ENCODE measurements at places on chromosomes 1 and 21.
A peak's percentile ranks its signal among the peaks of the same experiment; 100 is the strongest.

DNA sequence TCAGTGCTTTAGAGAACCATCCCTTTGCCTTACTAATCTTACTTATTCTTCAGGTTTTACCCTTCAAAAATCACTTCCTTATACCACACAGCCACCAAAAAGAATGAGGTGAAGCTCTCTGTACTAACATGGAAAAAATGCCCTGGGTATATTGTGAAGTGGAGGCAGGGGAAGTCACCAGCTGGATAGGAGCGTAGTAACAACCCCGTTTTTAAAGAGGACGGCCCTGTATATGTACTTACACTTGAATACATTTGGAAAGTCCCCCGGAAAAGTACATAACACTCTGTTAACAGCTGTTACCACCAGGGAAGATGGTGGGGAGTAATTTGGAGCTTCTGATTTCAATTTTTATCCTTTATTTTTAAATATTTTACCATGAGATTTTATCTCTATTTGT is 28.2 kb upstream of the KHDRBS1 start:
- DNase-seq = no peak

- no peak for DNase-seq
Measured at GRCh38 chr1:26696654-26697430, 1.0 kb downstream of the ARID1A start.

- no peak for DNase-seq
Measured at GRCh38 chr1:25099343-25099951, 132.9 kb downstream of the SYF2 start.

DNA sequence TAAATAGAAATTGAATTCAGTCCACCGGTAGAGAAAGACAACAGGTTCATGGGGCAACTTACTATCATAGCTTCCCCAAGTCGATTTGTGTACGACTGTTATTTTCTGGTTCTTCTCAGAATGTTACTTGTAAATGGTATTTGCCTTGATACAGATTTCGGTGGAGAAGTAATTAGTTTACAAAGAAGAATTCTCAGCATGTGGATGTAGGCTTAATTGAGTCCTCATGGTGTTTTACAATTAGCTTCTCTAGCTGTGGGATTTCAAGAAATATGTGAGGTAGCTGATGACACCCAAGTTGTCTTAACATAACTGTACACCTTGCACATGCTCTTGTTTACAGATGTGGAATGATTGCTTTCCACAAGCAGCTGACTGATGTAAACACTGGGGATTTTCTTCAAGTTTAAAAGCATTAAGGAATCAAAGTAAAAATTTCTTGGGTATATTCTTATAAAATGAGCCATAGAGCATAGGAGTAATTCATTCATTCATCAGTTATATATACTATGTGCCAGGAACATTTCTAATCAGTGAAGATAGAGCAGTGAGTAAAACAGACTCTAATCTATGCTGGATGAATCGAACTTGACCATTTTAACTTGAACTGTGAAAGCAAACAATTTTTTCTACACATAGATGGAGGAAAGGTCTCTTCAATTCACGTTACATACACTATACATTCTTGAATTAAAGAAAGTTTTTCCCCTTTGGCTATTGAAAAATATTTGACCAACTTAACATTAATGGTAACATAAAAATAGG is 1.4 kb downstream of the MACO1 start:
- DNase-seq = no peak

GRCh38 chr1:231839999-231840398 is 213.4 kb downstream of the DISC1 start:
- no peak for DNase-seq

GRCh38 chr1:201895913-201896807 is 7.5 kb downstream of the SHISA4 start:
- DNase-seq = peak; percentile 82

DNA sequence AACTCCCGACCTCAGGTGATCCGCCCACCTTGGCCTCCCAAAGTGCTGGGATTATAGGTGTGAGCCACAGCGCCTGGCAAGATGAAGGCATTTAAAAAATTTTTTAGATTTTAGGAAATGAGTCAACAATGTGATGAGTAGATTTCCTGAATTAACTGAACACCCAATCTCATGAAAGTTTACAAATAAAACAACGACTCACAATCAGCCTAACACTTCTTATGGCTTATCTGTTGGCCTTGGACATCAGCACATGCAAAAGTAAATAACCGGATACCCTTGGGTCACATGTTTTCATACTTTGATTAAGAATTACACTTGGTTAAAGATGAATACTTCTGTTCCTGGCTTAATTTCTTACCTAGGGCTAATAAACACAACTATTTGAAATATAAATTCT is 3.0 kb downstream of the GNG12 start:
- no peak for DNase-seq

DNA sequence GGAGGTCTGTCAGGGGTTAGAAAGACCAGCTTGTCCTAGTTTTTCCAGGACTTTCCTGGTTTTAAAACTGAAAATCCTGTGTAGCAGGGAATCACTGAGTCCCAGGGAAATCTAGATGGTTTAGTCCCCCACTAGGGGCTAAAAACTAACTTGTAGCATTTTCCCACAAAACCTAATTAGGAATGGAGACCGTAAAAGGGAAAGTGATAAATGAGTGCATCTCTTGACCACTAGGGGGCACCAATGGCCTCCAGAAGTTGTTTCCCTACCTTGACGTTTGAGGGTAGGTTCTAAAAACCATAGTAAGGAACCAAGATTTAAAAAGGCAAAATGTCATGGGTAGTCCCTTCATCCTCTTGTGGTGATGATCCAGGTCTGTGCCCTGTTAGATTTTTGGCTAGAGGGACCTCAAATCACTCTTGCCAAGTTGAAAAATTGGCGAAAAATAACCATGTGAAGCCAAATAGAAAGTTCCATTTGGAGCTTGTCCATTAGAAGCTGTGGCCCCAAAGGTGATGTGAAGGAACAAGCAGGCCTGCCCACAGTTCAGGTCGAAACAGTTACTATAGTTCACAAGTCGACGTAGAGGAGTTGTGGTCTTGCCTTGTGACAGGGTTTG is 24.5 kb downstream of the CLIC6 start:
- no peak for DNase-seq

- no peak for DNase-seq
Measured at GRCh38 chr1:240235521-240236288, 144.0 kb downstream of the FMN2 start.

GRCh38 chr1:154446292-154446691 is 41.1 kb downstream of the IL6R start:
- no peak for DNase-seq

DNA sequence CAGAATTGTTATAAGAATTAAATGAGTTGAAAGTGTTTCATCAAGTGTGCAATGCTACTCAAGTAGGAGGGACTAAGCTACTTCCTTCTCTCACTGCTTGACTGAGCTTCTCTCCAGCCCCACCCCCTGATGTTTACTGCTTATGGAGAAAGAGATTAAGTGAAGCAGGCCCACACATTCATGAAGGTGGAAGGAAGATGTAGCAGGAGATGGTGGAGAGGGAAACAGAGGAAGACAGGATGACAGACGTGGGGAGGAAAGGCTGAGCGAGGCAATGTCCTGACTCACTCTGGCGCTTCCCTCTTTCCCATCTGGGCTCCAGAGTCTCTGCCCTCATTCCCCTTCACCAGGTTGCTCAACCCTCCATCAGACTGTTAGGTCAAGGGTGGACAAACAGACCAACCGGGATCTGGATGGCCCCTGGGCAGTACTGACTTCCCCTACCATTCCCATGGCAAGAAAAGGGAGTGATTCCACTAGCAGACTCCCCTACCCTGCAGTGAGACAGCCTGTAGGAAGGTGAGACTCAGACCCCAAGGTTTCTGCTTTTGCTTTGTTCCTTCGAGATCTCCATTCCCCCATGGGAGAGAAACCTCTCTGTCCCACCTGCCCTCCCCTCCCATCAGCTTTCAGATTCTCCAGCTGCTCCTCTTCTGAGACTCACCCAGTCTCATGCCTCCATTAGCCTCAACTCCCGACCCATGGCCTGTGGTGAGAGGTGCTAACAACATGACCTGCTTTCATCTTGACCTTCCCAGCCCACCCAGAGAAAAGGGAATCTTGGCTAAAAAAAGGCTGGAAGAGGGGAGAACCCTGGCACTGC is 3.1 kb upstream of the ARHGEF2 start:
- DNase-seq = no peak

- DNase-seq = no peak
Measured at GRCh38 chr1:2146836-2147517, 47.6 kb downstream of the FAAP20 start.

DNA sequence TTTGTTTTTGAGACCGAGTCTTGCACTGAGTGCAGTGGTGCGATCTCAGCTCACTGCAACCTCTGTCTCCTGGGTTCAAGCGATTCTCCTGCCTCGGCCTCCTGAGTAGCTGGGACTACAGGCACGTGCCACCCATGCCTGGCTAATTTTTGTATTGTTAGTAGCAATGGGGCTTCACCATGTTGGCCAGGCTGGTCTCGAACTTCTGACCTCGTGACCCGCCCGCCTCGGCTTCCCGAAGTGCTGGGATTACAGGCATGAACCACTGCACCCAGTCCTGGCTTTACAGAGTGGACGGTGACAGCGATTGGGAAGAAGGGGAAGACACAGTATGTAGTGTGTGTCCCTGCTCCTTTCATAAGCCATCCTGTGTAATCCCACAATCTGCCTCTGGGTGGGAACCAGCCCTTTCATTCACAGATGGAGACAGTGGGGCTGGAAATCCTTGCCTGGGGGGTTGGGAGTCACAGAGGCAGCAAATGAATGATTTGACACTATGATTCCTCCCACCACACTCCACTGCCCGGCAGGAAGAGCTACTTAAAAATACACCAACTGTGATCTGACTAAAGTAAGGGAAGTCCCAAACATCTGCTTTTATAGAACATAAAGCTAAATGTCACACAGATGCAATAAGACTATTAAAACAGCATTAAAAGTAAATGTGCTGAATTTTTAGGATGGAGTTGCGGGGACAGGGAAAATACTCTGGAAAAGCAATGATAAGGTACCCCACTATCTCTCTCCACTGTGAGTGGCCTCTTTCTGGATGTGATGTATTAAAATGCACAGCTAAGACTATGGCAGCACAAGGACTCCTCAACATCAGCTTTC is 4.5 kb downstream of the PARP1 start:
- DNase-seq = no peak

DNA sequence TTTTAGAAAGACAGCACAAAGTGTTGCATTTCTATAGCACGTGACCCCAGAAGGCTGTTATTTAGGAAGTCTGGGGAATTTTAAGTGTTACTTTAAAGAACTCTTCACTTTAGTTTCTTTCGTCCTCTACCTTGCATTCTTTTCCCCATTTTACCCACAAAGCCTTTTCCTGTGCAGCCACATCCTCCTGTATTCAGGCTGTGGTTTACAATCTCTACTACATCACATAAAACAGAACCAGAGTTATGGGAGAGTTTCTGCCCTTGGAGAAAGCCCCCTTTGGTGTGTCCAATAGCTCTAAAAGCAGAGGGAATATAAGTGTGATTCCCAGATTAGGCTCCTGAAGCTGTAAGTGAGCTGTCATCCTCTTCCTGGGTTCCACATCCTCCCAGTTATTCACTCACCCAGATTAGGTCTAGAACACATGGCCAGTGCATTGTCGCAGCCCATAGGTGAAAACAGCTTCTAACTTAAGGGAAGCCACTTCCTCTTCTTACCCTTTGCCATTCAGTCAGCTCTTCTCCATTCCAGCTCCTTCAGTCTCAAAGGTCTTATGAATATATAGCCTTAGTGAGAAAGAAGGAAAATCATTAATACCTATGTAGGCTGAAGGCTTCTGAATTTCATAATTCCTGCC is 171.1 kb downstream of the PIGK start:
- no peak for DNase-seq

- DNase-seq = no peak
Measured at GRCh38 chr1:115726570-115726969, 41.9 kb downstream of the CASQ2 start.

- no peak for DNase-seq
Measured at GRCh38 chr1:91091812-91092211, 70.0 kb upstream of the ZNF644 start.

DNA sequence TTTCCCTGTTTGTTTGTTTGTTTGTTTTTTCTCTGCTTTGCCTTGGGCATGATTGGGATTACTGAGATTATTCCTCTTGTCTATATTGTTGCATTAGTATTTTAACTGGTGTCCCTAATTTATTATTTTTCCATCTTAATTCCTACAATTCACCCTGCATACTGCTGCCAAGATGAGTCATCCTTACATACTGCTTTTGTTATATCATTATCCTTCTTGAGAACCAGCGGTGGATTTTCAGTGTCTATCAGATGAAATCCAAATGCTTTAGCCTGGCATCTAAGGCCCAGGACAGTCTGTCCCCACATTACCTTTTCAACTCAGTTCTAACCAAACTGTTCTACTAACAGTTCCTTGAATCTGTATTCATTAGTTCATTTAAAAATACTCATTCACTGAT is 101.7 kb downstream of the OLFML2B start:
- no peak for DNase-seq

DNA sequence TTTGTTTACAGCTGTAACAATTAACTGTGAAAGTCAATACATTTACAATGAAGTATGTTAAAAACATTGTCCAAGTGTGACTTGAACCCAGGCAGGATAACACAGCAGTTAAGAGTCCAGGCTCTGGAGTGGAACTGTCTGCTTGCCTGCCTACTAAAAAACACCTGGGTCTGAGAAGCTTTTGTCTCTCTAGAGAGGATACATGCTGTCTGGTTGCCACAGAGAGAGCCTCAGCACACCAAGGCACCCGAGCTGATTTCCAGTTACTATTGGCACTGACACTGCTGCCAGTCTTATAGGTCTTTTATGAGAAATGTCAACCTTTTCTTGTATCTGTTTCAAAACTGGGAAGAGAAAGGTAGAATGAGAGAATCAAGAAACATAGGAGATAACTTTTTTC is 20.2 kb upstream of the RALGPS2 start:
- no peak for DNase-seq

DNA sequence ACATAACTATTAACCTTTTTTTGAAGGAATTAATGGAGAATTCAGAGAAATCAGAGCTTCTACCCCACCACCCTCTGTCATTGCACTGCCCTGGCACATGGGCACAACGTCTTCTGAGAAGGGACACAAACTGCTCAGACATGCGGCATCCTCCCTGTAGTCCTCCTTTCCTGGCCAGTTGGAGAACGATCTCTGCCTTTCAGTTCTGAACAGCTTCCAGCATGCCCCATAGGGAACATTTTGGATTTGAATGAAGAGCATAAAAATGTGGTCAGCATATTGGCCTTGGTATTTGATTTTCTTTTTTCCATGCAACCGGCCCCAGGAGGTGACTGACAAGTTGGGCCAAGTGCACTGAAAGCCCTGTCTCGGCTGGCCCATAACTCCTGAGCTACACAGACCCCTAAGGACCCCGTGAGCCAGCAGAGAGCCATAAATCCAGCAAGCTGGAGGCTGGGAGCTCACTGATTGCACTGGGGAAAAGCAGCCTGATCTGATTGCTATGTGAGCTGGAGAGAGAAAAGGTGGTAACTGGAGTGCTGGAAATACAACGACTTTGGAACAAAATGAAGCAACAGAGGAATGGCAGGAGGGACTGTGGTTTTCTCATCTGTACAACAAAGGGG is 10.9 kb upstream of the BLACAT1 start:
- DNase-seq = no peak

- no peak for DNase-seq
Measured at GRCh38 chr1:221154932-221155331, 275.7 kb downstream of the HLX start.
